A549 treated with dexamethasone at 1 μM for 4 hours (cell line): ENCODE measurements at places on chromosomes 3 and 15. TPM values are rescaled to one million over a fixed set of nuclear protein-coding genes. Genes with fewer than 3 reads are reported as not detected.

GOLGA8T gene
- total RNA-seq: 1.1 to 1.9 TPM (median 1.6 TPM) in 5 replicates

SLC28A1 gene
- total RNA-seq: 0.04 TPM in 1 of 5 replicates, not detected in the others

TRPM1 gene
- not detected in 5 replicates for total RNA-seq

TGM4 gene
- 0.25 to 0.39 TPM (median 0.27 TPM) in 5 replicates for total RNA-seq

ITIH3 gene
- total RNA-seq: 0.08 to 0.37 TPM (median 0.15 TPM) in 5 replicates

CSPG4 gene
- total RNA-seq: 0.06 to 0.18 TPM (median 0.11 TPM) in 5 replicates

TAGLN3 gene
- total RNA-seq: not detected in 5 replicates

RGMA gene
- 0.21 to 0.56 TPM (median 0.37 TPM) in 5 replicates for total RNA-seq

CCDC54 gene
- not detected in 5 replicates for total RNA-seq

PPARG gene
- 34.7 to 43.2 TPM (median 40.0 TPM) in 5 replicates for total RNA-seq

PEX5L gene
- 0.05 TPM in 1 of 5 replicates, not detected in the others for total RNA-seq
